ENCODE measurements at places on chromosomes 6 and 20.

- no peak for DNase-seq
Observed at GRCh38 chr6:81748994-81749393, 3.5 kb downstream of the TENT5A start.

GRCh38 chr6:150915880-150916265 lies 50.4 kb downstream of the MTHFD1L start:
- no peak for DNase-seq

DNA sequence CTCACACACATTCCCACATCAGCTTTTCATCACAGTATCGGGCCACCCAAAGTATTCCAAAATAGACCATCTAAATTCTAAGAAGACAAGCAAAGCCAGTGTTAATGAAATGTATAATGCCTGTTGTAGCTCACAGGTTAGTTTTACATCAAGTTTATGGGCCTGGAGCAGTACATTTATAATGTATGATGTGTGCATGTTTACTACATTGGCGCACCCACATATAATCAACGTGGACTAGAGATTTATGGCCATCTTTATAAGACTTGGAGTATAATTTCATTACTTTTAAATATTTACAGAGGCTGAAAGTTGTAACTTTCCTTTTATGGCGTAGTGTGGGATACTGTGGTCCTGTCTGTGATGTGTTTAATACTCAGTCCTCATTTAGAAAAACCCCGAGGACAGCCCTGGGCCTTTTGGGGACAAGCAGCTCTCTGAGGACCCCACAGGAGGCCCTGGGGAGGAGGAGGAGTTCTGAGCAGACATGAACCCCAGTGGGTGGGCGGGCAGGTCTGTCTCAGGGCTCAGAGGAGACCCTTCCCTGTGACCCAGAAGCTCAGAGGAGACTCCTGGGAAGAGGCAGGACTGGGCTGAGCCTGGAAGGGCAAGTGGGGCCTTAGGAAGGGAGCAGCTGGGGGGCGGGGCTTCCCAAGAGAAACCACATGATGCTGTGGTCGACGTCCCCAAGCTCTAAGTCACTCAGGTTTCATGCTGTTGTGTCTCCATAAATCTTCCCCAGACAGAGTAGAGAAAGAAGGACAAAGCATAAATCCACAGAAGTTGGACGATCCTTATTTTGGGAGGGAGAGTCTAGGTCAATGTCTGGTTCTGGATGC lies 232.1 kb downstream of the PREX1 start:
- DNase-seq, result no peak

- no peak for DNase-seq
Observed at GRCh38 chr6:127515234-127515793, 3.8 kb downstream of the MTCL3 start.
